Cardiac septum (tissue), 1 donor: ENCODE measurements at places on chromosomes 11 and 22. TPM values are rescaled to one million over a fixed set of nuclear protein-coding genes. Genes with fewer than 3 reads are reported as not detected.
A peak's percentile ranks its signal among the peaks of the same experiment; 100 is the strongest.

GRCh38 chr11:133305208-133305956 is 226.9 kb downstream of the OPCML start:
- no peak for DNase-seq

- no peak for DNase-seq
These were observed 6.7 kb downstream of the B3GNT6 start for GRCh38 chr11:77040889-77041288.

GRCh38 chr22:44172370-44173108 is 8.2 kb upstream of the PARVG start:
- DNase-seq: peak; percentile 91

The P2RY2 gene
- 13.5 TPM for total RNA-seq

The CARD10 gene
- 6.0 TPM for total RNA-seq
